Kidney tubule cell (primary cell): ENCODE measurements at places on chromosomes 5 and 9.

DNA sequence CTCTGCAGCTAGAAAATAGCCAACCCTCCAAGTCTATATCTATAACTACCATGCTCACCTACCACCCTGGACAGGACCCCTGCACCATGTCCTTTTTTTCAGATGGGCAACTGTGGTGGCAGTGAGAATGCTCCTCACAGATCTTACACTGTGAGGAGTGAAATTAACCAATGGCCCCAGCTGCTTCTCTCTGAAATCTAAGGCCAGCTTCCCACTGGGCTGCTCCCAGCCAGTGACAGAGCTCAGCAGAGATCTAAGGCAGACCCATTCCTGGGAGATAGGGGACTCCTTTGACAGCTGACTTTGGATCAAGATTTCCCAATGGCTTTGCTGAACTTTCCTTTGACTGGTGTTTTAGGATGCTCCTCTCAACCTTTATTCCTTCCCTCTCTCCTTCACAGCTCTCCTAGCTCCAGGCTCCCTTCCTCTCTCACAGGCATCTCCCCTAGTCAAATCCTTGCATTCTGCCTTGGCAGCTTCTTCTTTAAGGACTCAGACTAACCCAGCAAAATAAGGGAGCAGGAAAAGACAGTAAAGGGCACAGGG is 1.6 kb upstream of the ARAP3 start:
- no peak for DNase-seq

DNA sequence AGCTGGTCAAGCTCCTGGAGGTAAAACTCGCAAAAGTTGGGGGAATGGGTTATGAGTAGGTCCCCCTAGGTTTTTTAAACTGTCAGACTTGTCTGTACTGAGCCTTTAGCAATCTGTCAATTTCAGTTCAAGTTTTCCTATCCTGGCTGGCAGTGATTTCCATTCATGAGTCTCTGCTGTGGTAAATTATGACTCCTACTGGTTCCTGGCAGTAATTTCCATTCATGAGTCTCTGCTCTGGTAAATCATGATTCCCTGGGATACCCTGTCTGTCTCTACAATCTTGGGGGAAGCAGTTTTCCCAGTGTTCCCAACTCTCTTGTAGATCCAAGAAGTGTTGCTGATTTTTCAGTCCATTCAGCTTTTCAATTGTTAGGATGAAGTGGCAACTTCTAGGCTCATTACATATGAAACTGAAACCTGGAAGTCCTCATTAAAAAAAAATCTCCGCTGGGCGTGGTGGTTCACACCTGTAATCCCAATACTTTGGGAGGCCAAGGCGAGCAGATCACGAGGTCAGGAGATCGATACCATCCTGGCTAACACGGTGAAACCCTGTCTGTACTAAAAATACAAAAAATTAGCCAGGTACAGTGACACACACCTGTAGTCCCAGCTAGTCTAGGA is 91.3 kb upstream of the GPBP1 start:
- peak; percentile 45 for DNase-seq

DNA sequence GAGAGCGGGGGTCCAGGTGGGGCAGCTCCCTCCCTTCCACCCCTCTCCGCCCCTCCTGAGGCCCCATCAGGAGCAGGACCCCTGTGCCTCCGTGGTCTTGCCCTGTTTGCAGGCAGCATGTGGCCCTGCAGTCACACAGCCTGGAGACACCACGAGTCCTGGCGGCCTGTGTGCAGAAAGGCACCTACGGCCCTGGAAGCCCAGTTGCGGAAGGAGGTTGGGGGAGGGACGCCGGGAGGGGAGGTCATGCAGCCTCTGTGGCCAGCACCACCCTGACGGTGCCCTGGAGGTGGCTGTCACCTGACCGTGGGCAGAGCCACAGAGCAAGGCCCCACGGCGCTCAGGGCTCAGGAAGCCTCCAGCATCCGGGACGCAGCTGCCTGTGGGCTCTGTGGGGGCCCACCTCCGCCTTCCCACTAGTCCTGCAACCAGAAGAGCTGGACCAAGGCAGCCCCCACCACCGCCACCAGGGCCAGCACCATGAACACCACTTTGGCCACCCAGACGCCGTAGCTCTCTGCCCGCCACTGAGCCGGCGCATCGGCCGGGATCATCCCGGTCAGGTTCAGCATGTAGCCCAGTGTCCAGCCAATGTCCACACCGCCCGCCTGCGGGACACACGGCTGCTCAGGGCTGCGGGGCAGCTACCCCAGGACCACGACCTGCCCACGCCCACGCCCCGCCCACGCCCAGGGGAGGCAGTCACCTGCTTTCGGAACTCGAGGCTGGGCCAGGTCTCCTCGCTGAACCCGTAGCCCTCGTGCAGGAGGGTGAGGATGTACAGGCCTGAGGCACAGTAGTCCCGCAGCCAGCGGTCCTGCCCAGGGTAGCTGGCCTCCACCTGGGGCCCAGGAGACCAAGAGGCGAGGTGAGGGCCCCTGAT is 6.4 kb downstream of the ENTPD8 start:
- no peak for DNase-seq

- DNase-seq: peak; percentile 83
Observed at GRCh38 chr5:52989025-52989780, at the start of gene ITGA2. Gene ITGA2, plus strand, starts transcription at chr5:52989352. Its CDS starts 117 bp downstream, at chr5:52989469.

DNA sequence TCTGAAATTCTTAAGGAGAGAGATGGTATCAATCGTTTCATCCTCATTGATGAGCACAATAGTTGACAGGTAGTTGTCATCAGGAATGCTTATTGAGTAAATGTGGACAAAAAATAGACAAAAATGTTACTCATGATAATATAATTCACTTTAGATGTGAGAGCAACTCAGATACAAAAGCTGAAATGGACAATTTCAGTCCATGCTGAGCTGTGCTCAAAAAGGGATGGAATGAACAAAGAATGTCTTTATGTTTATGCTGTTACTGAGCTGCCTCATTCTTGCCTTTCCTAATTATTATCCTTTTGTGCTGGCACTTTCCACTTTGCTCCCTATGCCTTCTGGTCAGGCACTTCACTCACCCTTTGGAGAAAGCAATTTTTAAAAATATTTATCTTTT is 49.5 kb downstream of the JAKMIP2 start:
- no peak for DNase-seq

DNA sequence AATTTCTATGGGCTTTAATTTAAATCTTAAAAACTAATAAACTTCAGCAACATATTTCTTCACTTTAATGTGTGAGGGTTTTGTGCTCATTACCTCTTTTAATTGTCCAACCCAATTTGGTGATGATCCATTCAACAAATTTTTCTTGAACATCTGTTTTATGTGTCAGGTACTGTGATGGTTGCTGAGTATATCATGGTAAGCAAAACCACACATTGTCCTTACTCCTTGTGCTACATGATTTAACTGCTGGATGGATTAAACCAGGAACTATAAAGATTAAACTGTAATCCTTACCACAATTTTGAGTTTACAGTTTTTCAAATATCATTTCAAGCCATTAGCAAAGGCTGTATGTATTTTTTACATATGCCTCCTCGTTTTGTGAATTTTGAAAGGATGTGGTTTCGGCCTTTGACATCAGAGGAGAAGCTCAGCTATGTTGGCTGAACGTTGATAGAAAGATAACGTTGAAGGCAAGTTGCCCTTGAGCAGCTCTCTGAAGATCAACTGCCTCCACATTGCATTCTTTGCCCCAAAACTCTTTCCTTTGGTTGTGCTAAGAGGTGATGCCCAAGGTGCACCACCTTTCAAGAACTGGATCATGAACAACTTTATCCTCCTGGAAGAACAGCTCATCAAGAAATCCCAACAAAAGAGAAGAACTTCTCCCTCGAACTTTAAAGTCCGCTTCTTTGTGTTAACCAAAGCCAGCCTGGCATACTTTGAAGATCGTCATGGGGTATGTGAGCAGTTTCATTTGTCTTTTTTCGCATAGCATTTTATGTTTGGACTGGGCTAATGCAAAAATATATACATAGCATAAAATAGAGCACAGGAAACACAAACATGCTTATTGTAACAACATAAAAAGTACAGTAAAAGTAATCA is at the start of gene ITK:
ITK (plus strand) TSS at position 467 of the 891 bp plus-strand sequence; CDS start at position 605, 138 bp downstream.
- DNase-seq: no peak

- DNase-seq: no peak
Observed at GRCh38 chr5:154509784-154510555, 31.9 kb upstream of the HAND1 start.

GRCh38 chr9:136944212-136944518 is 373 bp downstream of the FBXW5 start:
- no peak for DNase-seq

DNA sequence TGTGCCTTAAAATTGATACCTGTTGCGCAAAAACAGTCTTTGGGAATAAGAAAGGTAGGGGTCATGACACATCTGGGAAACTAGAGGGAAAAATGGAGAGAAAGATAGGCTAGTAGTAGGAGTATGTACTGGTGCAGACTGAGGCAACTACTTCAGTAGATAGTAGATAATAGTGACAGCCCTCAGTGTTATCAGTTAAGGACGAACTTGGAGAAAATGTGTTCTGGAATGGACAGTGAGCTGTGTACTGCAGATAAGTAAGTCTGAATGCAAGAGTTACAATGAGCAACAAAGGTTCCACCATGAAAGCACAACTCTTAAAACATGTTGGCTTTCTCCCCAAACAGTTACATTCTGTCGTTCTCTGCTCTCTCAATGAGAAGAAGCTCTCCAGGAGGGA is 6.5 kb upstream of the INSL6 start:
- no peak for DNase-seq

DNA sequence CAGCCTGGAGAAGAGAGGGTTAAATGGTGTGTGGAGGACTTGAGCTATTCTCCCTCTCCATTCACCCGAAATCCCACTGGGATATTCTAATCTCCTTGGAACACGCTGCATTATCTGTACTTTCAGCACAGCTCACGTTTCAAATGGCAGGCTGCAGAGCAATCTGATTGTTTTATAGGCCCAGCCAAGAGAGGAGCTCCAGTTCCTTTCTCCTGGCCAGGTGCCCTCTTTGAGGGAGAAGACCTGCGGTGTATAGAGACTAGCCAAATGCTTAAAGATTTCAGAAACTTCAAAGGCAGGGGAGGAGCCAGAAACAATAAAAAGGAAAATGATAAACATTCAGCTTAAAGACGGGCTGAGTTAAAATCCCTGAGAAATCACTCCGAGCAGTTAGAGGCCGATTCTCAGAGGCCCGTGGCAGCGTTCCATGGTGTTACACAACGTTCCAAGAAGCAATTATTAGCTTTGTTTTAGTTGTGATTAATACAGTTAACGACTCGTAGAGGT is 564.0 kb upstream of the KLF4 start:
- DNase-seq: peak; percentile 33

DNA sequence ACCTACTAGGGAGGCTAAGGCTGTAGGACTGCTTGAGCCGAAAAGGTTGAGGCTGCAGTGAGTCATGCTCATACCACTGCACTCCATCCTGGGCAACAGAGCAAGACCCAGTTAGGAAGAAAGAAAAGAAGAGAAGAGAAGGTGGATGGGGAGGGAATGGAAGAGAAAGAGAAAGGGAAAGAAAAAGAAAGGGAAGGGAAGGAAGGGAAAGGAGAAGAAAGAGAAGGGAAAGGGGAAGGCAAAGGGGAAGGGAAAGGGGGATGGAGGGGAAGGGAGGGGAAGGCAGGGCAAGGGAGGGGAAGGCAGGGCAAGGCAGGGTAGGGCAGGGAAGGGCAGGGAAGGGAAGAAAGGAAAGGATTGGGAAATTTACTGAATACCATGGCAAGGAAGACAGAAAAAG is 157.0 kb downstream of the ACTL7B start:
- no peak for DNase-seq

GRCh38 chr5:133938929-133939328 is 29.5 kb downstream of the C5orf15 start:
- DNase-seq: peak; percentile 57

DNA sequence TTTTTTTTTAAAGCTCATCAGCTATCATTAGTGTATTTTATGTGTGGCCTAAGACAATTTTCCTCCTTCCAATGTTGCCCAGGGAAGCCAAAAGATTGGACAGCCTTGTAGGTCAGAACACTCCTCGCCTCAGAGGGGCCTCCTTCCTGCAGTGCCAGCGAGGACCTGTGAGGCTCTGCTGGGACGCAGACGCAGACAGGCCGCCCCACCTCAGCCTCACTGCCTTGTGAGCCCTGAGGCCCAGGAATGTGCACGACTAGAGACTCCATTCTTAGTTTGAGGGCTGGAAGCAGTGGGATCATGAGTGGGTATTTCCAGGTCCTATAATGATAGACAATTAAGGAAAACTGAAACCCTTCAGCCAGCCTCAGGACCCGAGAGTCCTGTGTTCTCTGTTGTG is 85.4 kb downstream of the PJA2 start:
- no peak for DNase-seq

DNA sequence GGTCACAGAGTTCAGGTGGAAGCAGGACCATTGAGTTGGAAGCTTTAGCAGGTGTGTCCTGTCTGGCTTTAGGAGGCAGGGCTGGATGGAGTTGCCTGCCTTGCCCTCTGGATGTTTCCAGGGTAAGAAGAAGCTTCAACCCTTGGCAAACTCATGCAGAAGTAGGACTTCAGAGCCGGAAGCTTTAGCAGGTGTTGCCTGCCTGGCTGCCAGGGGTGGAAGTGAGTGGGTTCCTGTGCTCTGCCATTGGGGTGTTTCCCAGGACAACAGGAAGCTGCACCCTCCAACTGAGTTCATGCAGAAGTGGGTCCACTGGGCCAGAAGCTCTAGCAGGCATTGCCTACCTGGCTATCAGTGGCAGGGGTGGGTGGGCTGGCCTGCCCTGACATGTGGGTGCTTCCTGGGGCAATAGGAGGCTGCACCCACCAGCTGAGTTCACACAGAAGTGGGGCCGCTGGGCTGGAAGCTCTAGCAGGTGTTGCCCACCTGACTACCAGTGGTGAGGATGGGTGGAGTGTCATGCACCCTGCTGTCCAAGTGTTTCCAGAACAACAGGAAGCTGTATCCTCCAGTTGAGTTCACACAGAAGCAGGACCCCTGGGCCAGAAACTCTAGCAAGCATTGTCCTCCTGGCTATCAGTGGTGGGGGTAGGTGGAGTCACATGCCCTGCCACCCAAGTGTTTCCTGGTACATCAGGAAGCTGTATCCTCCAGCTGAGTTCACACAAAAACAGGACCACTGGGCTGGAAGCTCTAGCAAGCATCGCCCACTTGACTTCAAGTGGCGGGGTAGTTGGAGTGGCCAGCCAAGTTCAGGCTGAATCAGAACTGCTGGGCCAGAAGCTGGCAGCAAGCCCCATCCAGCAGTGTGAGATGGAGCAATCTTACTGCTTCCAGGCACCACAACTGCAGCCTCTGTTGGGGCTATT is 24.6 kb downstream of the LOX start:
- no peak for DNase-seq

- no peak for DNase-seq
Observed at GRCh38 chr9:127783111-127784008, 2.5 kb upstream of the CDK9 start.

DNA sequence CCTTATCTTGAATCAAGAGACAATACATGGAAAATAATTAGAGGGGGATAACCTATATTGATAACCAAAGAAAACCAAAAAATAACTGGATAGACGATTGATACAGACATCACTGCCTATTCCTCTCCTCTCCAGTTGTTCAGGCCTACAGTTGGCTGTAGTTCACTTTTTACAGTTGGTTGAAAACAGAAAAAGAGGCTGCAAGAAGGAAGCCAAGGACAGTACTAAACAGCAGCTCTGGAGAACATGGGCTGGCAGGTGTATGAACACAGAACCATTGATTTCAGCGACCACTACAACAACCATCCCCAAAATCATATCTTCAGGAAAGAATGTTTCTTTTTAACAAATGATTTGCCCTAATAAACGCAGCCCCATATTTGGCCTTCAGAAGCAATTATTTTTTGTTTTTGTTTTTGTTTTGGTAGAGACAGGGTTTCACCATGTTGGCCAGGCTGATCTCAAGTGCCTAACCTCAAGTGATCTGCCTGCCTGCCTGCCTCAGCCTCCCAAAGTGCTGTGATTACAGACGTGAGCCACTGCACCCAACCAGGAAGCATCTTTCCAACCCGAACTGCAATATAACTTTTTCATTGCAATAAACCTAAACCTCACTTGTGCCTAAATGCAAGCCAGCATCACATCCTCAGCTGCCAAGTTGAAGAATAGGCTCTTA is 64.3 kb downstream of the MLLT3 start:
- no peak for DNase-seq
